Neural progenitor cell (in vitro differentiated cells): ENCODE measurements at places on chromosomes 6 and 20. TPM values are rescaled to one million over a fixed set of nuclear protein-coding genes. Genes with fewer than 3 reads are reported as not detected.

DNA sequence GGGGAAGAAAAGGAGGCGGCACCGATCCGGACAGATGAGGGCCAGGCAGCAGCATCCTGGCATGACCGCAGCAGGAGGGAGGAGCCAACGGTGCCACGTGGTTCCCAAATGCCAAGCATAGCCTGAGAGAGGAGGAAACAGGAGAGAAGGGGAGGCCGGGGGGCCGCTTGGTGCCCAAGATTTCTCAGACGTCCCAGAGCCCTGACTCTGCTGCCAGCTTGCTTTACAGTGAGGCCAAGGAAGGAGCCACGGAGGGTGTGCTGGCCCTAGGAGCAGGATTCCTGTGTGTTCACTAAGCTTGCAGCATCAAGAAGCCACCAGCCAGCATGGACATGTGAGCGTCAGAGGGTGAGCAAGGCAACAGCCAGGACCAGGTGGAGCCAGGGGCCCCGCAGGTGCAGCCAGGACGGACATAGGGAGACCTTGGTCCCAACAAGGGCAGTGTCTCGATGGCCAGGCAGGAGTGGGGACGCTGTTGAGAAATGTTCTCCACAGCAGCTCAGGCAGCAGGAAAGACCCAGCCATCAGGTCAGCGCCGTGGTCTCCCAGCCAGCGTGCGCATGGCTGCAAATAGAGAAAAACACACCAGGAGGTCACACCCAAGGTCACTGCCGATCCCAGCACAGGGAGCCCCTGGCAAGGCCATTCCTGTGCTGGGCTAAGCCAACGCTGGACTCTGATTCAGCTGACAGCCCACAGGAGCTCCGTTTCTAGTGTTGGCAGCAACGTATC is 143.7 kb downstream of the DLL1 start:
- no peak for DNase-seq

- no peak for DNase-seq
Measured at GRCh38 chr20:19817017-19817416, 59.0 kb downstream of the RIN2 start.

- peak; percentile 95 for DNase-seq
Measured at GRCh38 chr20:11891776-11892545, 25.7 kb upstream of the BTBD3 start.

DNA sequence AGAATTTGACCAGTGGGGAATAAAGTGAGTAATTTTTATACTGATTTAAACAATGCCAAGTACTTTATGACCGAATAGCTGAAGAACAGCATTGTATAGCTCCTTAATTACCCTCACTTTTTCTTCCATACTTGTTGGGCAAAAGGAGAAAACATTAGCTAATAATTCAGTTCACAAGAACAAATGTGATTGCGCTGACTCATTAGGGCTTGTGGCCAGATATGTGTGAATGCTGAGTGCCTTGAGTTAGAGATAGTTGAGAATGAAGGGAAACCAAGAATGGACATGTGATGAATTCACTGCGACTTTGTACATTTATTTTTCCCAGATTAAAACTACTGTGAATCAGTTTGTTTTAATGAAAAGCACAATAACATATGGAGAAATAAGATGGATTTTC is 669.4 kb downstream of the TFAP2A start:
- no peak for DNase-seq

Gene ARMC2
- 2.9 and 3.7 TPM in 2 replicates for total RNA-seq

GRCh38 chr6:89371849-89372505 is 19.5 kb upstream of the UBE2J1 start:
- peak; percentile 84 for DNase-seq

Gene MAPK13
- 0.13 and 1.1 TPM in 2 replicates for total RNA-seq

Gene SLC22A16
- not detected in 2 replicates for total RNA-seq

Gene DCDC2
- total RNA-seq, result not detected in 2 replicates

DNA sequence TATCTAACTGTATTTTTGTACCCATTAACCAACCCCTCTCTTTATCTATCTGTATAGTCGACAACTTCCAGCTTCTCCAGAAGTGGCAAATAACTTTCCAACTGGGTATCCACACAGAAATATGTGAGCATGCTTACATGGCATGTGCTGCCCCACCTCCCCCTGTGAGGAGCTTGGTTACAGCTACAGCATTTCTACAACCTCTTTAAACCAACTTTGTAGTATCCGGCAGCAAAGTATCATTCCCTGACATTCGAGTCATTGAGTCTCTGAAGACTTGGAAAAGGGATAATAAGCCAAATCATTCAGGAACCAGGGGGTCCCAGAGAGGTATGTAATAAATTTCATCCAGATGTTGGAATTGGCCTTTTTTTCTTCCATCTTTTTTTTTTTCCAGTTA is 48.2 kb upstream of the ASIP start:
- DNase-seq, result no peak

DNA sequence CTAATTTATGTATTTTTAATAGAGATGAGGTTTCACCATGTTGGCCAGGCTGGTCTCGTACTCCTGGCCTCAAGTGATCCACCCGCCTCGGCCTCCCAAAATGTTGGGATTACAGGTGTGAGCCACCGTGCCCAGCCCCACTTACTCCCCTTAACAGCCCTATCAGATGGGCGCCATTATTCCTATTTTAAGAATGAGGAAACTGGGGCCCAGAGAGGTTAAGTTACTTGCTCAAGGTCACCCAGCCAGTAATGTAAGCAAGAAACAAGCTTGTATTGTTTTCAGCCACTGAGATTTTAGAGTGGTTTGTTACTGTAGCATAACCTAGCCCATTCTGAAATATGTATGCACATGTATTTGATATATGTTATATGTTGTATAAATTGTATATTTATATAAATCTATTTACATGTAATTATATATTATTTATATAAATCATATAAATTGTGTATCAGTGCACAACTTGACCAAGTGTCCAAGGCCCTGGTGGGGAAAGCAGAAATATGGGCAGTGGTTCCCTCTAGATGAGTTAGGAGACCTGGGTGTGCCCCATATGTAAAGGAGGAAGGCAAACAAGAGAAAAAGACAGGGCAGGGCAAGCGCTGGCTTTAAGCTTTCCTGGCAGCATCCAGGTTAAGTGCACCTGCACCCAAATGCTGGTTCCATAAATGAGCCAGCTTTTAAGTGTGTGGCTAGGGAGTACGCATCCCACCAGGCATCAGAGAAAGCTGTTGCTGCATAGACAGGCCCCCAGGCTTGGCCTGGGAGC is 1.2 kb upstream of the GUCA1A start:
- no peak for DNase-seq

- DNase-seq, result no peak
Measured at GRCh38 chr6:107272246-107272645, 156.9 kb upstream of the BEND3 start.

GRCh38 chr20:33875055-33875454 is 63.9 kb downstream of the CHMP4B start:
- no peak for DNase-seq

Gene LY6G6D
- total RNA-seq, result 0.90 TPM in 1 of 2 replicates, not detected in the other

GRCh38 chr6:145329257-145329656 is 406.1 kb downstream of the EPM2A start:
- DNase-seq, result no peak

DNA sequence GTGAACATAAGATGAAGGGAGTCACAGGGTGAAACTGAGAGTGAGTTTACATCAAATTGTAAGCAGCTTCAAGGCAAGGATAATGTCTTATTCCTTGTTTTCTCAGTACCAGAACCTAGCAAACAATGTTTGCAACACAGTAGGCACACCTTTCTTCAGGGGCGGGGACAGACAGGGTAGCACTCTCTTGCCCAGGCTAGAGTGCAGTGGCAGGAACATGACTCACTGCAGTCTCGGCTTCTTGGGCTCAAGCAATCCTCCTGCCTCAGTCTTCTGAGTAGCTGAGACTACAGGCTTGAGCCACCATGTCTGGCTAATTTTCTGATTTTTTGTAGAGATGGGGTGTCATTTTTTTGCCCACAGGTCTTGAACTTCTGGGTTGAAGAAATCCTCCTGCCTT is 299.8 kb downstream of the CD83 start:
- DNase-seq, result no peak

GRCh38 chr20:6079016-6079415 is 25.2 kb upstream of the LRRN4 start:
- no peak for DNase-seq

Gene CST2
- total RNA-seq, result not detected in 2 replicates

Gene IL17A
- not detected in 2 replicates for total RNA-seq

- DNase-seq, result peak; percentile 43
Measured at GRCh38 chr20:953742-954141, 37.6 kb upstream of the ANGPT4 start.

GRCh38 chr20:48339190-48339985 is 488.4 kb downstream of the PREX1 start:
- no peak for DNase-seq

DNA sequence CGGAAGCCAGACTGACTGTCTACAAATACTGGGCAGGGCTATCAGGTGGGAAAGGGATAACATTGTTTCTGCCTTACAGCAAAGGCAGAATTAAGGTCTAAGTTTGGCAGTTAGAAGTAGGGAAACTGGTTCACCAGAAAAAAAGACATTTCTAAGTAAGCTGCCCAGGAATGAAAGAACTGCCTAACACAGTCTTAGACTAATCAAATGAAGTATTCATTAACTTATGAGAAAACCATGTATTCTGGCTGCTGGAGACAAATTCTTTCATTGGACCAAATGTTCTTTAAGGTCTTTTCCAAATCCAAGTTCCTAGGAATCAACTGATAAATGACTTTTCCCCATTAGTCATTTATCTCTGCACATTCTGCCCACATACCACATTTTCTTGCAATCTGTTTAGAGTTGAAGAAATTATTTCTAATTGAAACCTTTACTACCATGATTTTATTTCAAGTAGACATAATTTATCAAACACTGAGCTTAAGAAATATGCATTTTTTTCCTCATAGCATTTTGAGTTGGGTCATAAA is 120.3 kb upstream of the OGFRL1 start:
- DNase-seq, result no peak

- no peak for DNase-seq
Measured at GRCh38 chr20:53884859-53885541, 185.4 kb downstream of the BCAS1 start.

Gene MACROD2
- 11.9 and 12.1 TPM in 2 replicates for total RNA-seq

- DNase-seq, result no peak
Measured at GRCh38 chr6:167152862-167153261, 4.9 kb downstream of the GPR31 start.

DNA sequence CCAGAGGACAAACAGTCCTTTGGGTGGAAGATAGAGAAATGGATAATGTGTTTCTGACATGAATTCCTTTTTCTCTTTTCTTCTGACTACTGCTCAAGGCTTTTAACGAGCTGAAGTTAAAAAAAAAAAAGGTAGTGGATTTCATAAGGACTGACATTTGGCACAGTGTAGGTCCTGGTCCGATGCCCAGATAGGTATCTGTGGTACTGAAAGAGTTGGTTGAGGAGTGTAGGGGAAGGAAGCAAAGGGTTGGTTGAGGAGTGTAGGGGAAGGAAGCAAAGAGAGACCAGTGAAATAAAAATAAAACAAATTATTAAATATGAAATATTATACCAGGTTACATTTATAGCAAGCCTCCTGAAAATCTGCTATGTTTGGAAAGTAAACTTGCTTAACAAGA is 11.8 kb downstream of the UTRN start:
- DNase-seq, result no peak

Gene HLA-DQA2
- total RNA-seq, result not detected in 2 replicates

DNA sequence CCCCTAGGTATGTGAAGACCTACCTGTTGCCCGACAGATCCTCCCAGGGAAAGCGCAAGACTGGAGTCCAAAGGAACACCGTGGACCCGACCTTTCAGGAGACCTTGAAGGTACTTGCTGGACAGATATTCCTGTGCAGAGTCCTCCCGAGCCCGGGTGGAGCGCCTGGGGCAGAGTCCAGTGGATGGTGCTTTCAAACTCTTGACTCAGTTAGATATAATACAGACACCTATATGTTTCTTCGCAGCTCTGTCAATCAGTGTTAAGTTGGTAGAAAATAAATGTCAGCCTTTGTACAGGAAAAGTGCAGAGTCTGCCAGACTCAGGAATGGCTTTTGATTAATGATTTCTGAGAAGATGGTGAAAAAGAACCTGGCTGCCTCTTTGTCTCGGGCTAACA is 67.2 kb downstream of the EZR start:
- DNase-seq, result no peak

GRCh38 chr6:137737836-137738596 is 129.0 kb upstream of the TNFAIP3 start:
- no peak for DNase-seq
